Activated CD8-positive, alpha-beta memory T cell treated with anti-CD3 and anti-CD28 coated beads for 24 hours (primary cell): ENCODE measurements at places on chromosomes 5 and 9.

DNA sequence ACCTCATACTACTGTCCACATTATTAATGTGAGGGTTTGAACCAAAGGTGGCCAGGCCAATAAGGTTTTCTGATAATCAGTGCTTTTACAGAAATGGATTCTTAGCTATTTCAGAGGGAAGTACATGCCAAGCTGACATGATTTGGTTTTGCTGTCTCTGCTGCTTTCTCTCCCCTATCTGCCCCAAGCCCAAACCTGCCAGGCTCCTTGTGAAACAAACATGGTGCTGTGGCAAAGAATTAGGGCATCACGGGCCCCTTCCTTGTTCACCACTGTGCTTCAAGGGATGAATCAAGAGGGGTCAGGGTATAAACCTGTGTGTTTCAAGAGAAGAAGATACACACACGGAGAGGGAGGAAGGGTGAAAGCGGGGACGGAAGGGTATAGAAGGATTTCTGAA lies 41.3 kb upstream of the SMU1 start:
- no peak for DNase-seq

DNA sequence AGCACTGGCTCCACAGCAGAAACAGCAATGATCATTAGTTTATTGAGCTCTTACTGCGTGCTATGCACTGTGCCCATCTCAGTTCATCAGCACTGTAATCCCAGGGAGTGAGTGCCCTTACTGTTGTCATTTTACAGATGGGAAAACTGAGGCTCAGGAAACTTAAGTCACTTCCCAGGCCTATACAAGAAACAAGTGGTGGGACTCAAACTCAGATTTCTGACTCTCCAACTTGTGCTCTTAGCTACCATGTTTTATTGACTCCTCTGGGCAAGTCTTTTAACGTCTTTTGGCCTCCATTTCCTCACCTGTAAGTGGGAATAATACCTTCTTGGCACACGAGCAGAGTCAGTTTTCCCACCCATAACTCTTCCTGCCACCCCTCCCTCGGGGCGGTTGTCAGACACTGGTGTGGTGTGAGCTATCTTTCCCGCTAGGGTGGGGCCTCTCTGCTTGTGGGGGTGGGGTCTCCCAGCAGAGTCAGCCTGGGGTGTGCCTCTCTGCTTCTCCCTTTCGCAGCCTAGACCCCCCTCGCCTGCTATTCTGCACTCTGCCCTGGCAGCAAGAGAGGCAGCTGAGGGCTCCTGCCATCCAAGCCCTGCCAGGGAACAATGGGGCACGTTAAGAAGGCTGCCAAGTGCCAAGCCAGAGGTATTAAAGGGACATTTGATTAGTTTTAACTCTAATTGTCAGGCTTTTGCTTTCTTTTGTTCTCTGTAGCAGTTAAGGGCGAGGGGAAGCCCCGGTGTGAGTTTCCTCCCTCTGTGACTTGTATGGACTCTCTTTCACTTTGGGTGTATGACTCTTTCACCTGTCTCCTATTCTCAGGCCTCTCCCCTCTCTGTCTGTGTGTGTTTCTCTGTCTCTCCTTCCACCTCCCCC lies 12.1 kb downstream of the GALNT10 start:
- peak; percentile 77 for DNase-seq

GRCh38 chr5:83126501-83126900 lies 49.2 kb downstream of the XRCC4 start:
- DNase-seq, result no peak

DNA sequence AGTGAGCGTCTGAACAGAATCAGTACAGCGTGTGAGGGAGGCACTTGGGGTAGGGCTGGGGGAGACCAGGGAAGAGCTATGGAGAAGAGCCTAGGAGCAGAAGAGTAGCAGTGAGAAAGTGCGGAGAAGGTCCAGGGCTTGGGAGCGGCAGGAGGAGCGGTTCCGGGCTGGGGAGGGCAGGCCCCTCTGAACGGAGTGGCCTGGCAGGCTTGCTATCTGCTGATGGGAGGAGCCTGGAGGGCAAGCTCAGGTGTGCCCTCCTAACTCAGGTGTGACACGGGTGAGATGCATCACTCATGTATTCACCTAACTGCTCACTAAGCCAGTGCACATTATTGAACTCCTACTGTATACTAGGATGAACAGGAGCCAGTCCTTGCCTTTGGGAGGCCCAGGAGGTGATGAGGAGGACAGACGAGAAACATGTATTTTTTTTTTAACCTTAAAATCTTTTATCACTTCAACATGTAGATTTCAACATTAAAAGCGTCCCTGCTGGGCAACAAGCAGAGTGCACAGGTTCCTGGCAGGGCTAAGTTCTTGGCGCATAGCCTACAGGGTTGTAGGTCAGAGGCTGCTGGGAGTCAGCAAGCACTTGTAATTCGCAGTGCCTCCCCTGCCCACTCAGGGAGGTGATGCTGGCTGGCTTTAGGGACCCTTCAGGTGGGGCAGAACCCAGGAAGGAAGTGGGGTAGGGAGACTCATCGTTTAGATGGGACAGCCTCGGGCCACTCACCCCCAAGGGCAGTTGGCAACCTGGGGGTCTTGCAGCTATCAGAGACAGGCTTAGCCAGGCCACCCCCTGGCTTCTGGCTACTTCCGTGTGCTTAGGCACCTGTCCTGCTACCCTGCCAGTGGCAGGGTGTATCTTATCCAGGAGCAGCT lies 55.5 kb downstream of the TMOD1 start:
- no peak for DNase-seq

GRCh38 chr5:32388432-32389129 lies 56.0 kb downstream of the ZFR start:
- no peak for DNase-seq

DNA sequence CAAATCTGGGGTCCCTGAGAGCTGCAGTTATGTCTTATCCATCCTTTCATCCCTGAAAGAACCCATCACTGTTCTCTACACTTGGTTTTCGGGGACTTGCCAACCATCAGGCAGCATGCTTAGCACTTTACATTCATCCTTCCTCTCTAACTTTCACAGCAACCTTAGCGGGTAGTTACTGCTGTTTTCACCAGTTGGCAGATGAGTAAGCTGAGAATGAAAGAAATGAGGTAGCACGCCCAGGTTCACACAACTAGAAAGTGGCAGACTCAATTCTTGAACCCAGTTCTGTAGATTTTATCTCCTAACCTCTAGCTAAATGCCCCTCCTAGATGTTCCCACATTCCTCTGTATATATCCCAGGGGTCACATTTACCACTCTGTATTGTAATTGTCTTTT lies 342.0 kb upstream of the WWC1 start:
- no peak for DNase-seq

- no peak for DNase-seq
Observed at GRCh38 chr5:127298036-127298429, 7.4 kb downstream of the MEGF10 start.

DNA sequence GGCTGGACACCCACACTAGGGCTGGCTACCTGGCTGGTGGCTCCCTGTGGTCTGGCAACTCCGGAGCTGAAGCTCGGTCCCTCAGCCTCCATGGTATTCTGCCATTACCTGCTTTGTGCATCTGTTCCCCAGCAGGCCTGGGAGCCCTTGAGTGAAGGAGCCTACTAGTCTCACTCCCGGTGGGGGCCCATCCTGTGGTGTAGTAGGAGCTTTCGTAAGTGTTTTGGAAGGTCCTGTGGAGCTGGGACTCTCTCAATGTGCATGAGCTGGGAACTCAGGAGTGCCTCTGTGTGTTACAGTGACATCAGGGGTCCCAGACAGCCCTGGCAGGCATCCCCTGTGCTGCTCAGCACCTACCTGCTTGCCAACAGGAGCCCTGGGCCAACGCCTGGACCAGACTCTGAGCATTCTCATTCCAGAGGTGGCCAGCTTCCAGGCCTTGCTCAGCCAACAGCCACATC lies 267.1 kb downstream of the GADD45G start:
- DNase-seq, result no peak

- no peak for DNase-seq
Observed at GRCh38 chr9:130167927-130168326, 4.3 kb upstream of the NCS1 start.

DNA sequence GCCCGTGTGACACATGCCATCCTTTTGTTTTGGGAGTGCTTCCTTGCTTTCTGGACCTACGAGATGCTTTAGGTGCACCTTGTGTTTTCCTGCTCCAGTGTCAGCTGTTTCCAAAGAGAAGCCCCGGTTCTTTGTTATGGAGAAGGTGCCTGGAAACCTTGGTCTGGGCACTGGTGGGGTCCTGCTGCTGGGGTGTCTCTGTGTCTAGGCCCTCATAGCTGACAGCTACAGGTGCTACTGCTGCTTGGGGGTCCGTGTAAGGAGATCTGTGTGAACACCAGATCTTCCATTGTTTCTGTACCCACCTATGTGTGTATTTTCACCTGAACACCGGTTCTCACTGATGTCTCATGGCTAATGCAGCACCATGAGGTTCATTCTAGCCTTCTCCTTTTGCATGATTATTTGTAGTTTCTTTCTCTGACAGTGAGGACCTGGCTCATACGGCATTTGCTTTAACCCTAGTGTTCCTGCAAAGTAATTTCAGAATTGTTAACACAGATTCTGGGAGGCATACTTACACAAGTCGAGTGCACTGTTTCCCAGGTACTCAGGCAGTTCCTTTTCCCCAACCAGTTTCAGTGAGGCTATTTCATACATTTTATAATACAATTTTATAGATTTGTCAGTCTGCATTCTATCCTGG lies 13.2 kb upstream of the FAM120AOS start:
- no peak for DNase-seq

- DNase-seq, result no peak
Observed at GRCh38 chr5:161340012-161340411, 206.5 kb downstream of the GABRB2 start.

DNA sequence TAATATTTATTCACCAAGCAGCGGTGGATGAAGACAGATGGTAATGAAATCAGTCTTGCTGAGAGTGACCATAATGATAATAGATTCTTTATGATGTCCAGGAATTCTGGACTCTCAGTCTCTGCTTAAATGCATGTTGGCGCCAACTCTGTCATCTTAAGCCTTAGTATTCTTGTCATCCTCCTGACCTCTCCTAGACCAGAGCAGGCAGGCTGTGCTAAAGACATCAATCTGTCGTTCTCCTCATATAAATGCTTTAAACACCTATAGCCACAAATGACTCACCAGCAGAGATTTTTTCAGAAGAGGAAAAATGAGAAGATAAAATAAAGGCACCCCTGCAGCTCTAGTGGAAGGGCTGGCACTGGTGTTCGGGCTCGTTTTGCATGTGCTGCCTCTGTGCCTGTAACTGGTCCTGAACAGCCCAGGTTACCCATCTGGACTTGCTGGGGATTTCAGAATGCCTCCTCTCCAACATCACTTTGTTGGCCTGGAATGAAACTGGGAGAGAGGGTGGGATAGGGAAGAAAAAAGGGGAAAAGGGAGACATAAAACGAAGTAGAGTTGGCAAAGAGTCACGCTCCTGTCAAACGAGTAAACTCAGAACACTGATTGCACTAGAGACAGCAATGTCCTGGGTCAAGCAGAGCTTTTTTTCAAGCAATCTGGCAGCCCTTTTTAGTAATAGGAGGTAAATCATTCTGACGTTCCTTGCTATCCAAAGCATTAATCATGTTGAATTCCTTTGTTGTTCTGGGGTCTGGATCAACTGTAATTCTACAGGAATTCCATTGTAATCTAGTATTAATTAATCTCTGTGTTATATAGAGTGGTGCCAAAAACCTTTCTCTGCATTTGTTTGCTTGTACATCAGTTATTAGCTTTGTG lies 195.5 kb upstream of the CLINT1 start:
- no peak for DNase-seq

DNA sequence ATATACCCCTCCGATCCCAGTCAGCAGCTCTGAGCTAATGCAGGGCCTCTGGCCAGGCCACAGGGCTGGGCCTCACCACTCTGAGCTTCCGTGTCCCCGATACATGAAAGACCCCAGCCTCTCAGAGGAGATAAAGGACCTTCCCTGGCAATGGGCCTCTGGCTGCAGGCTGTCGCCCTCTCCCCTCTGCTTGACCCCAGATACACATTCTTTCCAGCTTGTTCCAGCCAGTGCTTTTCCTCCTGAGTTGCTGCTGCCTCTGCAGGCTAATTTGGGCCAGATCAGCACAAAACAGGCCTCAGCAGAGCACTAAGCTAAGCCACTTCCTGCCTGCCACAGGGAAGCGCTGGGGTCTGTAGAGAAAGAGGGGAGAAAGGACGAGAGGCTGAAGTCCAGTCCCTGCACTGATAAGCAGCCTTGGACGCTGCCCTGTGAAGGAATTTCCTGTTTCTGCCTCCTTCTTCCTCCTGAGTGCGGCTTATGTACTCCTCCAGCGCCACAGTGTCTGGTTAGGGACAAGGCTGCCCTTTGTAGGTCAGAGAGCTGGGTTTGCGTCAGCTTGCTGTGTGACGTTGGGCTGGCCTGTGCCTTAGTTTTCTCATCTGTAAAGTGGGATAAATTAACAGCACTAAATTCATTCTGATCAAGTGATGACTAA lies 73.0 kb upstream of the IL17B start:
- DNase-seq, result no peak

GRCh38 chr5:38478878-38479277 lies 77.6 kb downstream of the LIFR start:
- DNase-seq, result no peak

DNA sequence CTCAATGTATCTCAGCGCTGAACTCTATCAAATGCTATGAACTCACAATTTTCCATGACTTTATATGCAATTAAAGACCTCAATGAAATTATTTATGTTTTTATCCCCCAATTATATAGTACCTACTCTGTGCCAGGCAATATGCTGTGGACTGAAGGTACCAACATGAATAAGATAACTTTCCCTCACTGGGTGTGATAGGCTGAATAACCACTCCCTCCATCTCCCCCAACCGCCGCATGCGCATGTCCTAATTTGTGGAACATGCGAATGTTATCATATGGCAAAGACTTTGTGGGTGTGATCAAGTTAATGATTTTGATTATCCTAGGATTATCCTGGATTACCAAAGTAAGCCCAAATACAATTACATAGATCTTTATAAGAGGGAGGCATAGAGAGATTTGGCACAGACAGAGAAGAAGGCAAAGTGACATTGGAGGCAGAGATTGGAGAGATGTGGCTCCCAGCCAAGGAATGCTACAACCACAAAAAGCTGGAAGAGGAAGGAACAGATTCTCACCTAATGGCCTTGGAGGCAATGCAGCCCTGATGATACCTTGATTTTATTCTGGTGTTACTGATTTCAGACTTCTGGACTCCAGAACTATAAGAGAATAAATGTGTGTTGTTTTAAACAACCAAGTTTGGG lies 149.1 kb upstream of the VCAN start:
- DNase-seq, result no peak

DNA sequence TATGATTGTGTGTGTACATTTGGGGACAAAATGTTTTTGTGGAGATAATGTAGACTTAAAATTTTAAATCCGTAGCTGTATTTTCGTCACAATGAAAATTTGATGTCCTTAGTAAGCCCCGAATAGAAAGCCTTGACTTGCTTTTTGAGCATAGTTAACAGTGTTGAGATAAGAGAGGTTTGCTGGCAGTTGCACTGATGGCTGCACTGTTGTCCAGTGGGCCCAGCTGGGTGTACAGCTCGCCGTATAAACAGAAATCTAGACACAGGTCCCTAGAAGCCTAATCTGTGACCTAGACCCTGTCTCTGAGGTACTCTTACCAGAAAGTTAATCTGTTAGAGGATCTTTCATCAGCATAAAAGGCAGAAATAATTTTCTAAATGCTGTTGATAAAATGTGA lies 271.3 kb upstream of the DMRT1 start:
- DNase-seq, result no peak

- no peak for DNase-seq
Observed at GRCh38 chr9:37909326-37909725, 5.4 kb upstream of the SLC25A51 start.
